Activated CD4-positive, alpha-beta T cell treated with anti-CD3 and anti-CD28 coated beads, Interleukin-2, amount 10 ng/mL, durations not matched to agents 7 days and 5 days (primary cell): ENCODE measurements at places on chromosomes 3 and 15. TPM values are rescaled to one million over a fixed set of nuclear protein-coding genes. Genes with fewer than 3 reads are reported as not detected.

RASGRF1 gene
- total RNA-seq = not detected

SAMMSON gene
- total RNA-seq = not detected

RETNLB gene
- not detected for total RNA-seq

KNG1 gene
- not detected for total RNA-seq

GOLGA6L7 gene
- not detected for total RNA-seq

CCR9 gene
- not detected for total RNA-seq

CD276 gene
- 0.37 TPM for total RNA-seq

C3orf20 gene
- total RNA-seq = 0.10 TPM

SLC27A2 gene
- total RNA-seq = 11.4 TPM

THRB gene
- not detected for total RNA-seq

NTRK3 gene
- not detected for total RNA-seq

- no peak for DNase-seq
- no peaks in the 10 kb centered on the region for H3K4me1 ChIP-seq
- H3K27me3 ChIP-seq = peaks cover 6% of the 10 kb centered on the region
- H3K4me3 ChIP-seq = no peak overlapping the region
- no peaks in the 10 kb centered on the region for H3K36me3 ChIP-seq
Measured at GRCh38 chr3:57029383-57029782, 31.1 kb upstream of the SPATA12 start.

GRCh38 chr3:175149675-175150074 lies 290.5 kb downstream of the NAALADL2 start:
- H3K4me3 ChIP-seq = no peak overlapping the region
- no peak for DNase-seq
- no peaks in the 10 kb centered on the region for H3K36me3 ChIP-seq
- H3K4me1 ChIP-seq = no peaks in the 10 kb centered on the region

DNA sequence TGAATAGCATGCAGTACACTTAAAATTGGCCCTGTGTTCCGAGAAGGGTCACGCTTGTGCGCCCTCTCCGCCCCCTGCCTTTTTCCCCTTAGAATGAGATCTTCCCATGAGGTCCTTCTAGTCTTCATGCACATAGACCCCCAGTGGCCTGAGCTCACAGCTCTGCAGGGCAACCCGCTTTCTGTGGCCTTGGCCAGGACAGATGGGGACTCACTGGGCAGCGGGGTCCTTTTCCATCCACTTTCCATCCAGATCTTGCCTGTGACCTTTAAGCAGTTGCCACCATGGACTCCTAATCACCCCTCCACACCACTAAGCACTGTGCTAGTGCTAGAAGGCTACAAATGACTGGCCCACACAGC lies 244.4 kb downstream of the UACA start:
- H3K27me3 ChIP-seq = peaks cover 26% of the 10 kb centered on the region
- no peak for DNase-seq
- no peak overlapping the region for H3K4me3 ChIP-seq
- H3K4me1 ChIP-seq = no peaks in the 10 kb centered on the region
- no peak overlapping the region for H3K27ac ChIP-seq

GRCh38 chr3:25542492-25543039 lies 114.5 kb downstream of the RARB start:
- no peaks in the 10 kb centered on the region for H3K4me1 ChIP-seq
- no peaks in the 10 kb centered on the region for H3K27me3 ChIP-seq
- no peaks in the 10 kb centered on the region for H3K36me3 ChIP-seq
- no peak overlapping the region for H3K27ac ChIP-seq

DNA sequence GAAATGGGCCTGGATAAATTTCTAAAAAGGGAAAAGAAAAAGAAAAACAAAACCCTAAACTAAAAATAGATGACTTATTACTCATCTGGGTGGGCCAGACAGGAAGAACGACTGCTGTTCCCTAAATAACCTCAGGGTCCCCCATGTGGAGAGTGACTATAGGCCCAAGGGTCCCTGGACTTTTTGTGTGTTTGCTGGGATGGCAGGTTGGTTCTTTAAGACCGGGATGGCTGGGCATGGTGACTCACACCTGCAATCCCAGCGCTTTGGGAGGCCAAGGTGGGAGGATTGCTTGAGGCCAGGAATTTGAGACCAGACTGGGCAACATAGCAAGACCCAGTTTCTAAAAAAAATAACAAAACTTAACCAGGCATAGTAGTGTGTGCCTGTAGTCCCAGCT lies 43.8 kb upstream of the TRA2B start:
- H3K27ac ChIP-seq = no peak overlapping the region
- H3K4me1 ChIP-seq = peaks cover 13% of the 10 kb centered on the region
- H3K4me3 ChIP-seq = no peak overlapping the region
- peaks cover 10% of the 10 kb centered on the region for H3K27me3 ChIP-seq
- no peaks in the 10 kb centered on the region for H3K36me3 ChIP-seq

DNA sequence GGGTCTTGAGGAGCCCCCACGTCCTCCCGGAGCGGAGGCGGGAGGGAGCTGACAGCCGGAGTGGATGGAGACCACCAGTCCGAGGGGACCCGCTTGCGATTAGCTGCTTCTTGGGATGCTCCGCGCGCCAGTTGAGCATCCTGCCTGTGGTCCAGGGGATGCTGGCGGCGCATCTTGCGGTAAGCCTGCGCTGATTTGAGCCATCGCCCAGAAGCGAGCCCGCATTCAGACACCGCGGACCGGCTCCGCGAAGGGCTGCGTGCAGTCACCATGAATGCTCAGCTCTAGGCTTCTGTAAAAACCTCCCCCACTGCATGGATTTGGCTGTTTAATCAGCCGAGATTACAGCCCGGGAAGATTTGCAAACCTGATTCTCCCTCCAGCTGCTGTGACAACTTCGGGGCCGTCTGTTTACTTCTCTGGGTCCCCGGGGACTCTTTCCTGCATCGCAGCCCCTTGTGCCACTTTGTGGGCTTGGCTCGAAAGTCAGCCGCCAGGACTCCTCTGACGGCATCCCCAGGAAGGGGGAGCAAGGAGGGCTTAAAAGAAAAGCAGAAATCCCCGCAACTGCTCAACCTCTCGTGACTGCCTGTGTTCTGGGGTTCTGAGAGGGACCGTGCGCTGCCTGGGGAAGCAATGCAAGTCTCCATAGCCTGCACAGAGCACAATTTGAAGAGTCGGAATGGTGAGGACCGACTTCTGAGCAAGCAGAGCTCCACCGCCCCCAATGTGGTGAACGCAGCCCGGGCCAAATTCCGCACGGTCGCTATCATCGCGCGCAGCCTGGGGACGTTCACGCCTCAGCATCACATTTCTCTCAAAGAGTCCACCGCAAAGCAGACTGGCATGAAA lies 171.1 kb downstream of the KCNAB1 start:
- no peaks in the 10 kb centered on the region for H3K36me3 ChIP-seq
- H3K4me3 ChIP-seq = no peak overlapping the region
- DNase-seq = peak; percentile 10
- no peak overlapping the region for H3K27ac ChIP-seq

DNA sequence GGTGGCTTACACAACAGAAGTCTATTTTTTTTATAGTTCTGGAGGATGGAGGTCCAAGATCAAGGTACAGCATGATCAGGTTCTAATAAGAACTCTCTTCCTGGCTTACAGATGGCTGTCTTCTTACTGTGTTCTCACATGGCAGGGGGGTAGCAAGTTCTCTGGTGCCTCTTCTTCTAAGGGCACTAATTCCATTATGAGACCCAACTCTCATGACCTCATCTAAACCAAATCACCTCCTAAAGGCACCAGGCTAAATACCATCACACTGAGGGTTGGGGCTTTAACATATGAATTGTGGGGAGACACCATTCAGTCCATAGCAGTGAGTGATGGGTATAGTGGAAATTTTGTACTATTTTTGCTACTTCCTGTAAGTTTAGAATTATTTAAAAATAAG lies 75.2 kb upstream of the SLC4A7 start:
- H3K4me1 ChIP-seq = no peaks in the 10 kb centered on the region
- H3K4me3 ChIP-seq = no peak overlapping the region
- no peaks in the 10 kb centered on the region for H3K27me3 ChIP-seq
- no peaks in the 10 kb centered on the region for H3K36me3 ChIP-seq
- H3K27ac ChIP-seq = no peak overlapping the region

DNA sequence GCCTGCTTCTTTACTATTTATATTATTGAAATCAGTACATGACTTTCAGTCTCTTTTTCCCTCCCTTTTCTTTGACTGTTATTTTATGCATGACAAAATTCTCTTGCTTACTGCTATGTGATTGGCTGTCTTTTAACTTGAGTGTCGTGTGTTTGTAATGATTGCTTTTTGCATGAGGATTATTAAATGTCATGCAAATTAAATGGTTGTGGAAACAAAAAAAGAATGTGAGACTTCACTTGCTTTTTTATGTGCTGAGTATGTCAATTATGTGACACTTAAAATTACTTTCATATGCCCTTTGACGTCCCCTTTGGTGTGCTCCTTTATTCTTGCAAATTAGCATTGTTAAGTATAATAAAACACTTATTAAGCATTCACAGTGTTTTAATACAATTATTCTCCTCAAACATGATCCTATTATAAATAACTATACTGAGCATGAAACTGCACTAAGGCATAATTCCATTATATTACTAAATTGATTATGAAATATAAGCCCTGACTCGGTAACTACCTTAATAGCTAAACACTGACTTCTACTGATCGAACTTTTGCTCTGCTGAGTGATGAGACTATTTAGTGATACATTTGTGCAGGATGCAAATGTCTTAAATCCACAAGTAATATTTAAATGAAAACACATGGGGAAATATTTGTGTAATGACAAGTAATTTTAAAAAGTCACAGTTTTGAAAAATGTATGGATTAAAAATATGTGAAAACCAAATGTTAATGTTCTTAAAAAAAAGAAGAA lies 401.7 kb downstream of the NLGN1 start:
- H3K36me3 ChIP-seq = no peaks in the 10 kb centered on the region
- DNase-seq = no peak
- no peak overlapping the region for H3K4me3 ChIP-seq
- no peaks in the 10 kb centered on the region for H3K4me1 ChIP-seq
- no peak overlapping the region for H3K27ac ChIP-seq
- no peaks in the 10 kb centered on the region for H3K27me3 ChIP-seq

DNA sequence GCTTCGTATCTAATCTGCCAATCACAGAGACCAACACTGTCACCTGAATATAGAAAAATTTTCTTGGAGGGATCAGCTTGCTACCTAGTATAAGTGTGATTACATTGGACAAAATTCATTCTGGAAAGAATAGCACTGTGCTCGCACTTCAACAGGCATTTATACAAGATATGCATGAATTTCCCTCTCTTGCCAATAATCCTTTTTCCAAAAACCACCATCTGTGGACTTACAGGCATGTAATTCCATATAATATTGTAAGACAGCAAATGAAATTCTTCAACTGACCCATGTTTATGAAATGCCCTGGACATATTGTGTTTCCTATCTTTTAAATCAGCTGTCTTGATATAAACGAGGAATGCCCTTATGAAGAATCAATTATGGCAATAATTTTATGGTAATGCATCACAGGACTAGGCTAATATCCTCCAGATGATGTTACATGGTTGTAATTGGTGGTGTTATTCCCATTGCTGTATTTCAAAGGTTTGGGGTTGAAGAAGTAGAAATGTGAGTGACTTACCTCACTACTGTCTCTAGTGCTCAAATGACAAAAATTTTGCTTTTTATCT lies 861.4 kb upstream of the NECTIN3 start:
- no peaks in the 10 kb centered on the region for H3K36me3 ChIP-seq
- H3K4me1 ChIP-seq = no peaks in the 10 kb centered on the region
- no peak overlapping the region for H3K4me3 ChIP-seq
- DNase-seq = no peak

- DNase-seq = no peak
- H3K27ac ChIP-seq = no peak overlapping the region
- H3K27me3 ChIP-seq = no peaks in the 10 kb centered on the region
- peaks cover 43% of the 10 kb centered on the region for H3K36me3 ChIP-seq
- no peaks in the 10 kb centered on the region for H3K4me1 ChIP-seq
Measured at GRCh38 chr3:185912929-185913901, 24.6 kb downstream of the TRA2B start.

- no peak for DNase-seq
- H3K27ac ChIP-seq = no peak overlapping the region
- peaks cover 11% of the 10 kb centered on the region for H3K36me3 ChIP-seq
- no peak overlapping the region for H3K4me3 ChIP-seq
- peaks cover 3% of the 10 kb centered on the region for H3K27me3 ChIP-seq
- peaks cover 10% of the 10 kb centered on the region for H3K4me1 ChIP-seq
Measured at GRCh38 chr3:111227216-111227615, 155.6 kb downstream of the NECTIN3 start.

GRCh38 chr3:193605876-193606275 lies 12.9 kb downstream of the OPA1 start:
- H3K27me3 ChIP-seq = no peaks in the 10 kb centered on the region
- peak; percentile 70 for DNase-seq
- no peak overlapping the region for H3K4me3 ChIP-seq
- H3K36me3 ChIP-seq = peaks cover 29% of the 10 kb centered on the region
- H3K4me1 ChIP-seq = peaks cover 3% of the 10 kb centered on the region

GRCh38 chr3:171687581-171687980 lies 122.7 kb downstream of the PLD1 start:
- peaks cover 6% of the 10 kb centered on the region for H3K27me3 ChIP-seq
- H3K4me3 ChIP-seq = no peak overlapping the region
- H3K4me1 ChIP-seq = peaks cover 4% of the 10 kb centered on the region

- peaks cover 32% of the 10 kb centered on the region for H3K4me1 ChIP-seq
- peak overlapping the region; percentile 72 for H3K4me3 ChIP-seq
- H3K27ac ChIP-seq = peak overlapping the region; percentile 88
- H3K36me3 ChIP-seq = no peaks in the 10 kb centered on the region
Measured at GRCh38 chr15:56468401-56468800, 3.5 kb upstream of the MNS1 start.

- no peak overlapping the region for H3K27ac ChIP-seq
- H3K27me3 ChIP-seq = no peaks in the 10 kb centered on the region
- H3K4me3 ChIP-seq = no peak overlapping the region
Measured at GRCh38 chr3:133835961-133836360, 30.3 kb downstream of the SRPRB start.

- no peaks in the 10 kb centered on the region for H3K36me3 ChIP-seq
- H3K27ac ChIP-seq = no peak overlapping the region
- no peaks in the 10 kb centered on the region for H3K4me1 ChIP-seq
- no peak for DNase-seq
- H3K4me3 ChIP-seq = no peak overlapping the region
Measured at GRCh38 chr3:21744793-21745192, 6.2 kb downstream of the ZNF385D start.
